ENCODE measurements at places on chromosomes 3 and 15.

GRCh38 chr15:90042356-90042755, 41.2 kb downstream of the ZNF710 start:
- no peak for DNase-seq

DNA sequence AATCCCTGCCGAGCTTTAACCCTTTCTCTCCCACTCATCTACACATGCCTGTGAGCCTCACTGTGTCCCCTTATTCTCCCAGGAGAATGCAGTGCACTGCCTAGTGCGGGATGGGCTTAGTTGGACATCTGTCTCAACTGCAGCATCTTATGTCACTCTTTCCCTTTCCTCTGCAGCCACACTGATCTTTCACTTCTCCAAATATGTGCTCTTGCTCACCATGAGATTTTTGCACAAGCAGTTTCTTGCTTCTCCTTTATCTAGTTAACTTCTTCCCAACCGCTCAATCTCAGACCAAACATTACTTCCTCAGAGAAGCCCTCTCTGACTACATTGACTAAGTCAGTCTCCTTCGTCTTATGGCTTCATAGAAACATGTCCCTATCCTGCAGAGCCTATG, 292.3 kb downstream of the KBTBD8 start:
- DNase-seq, result no peak

DNA sequence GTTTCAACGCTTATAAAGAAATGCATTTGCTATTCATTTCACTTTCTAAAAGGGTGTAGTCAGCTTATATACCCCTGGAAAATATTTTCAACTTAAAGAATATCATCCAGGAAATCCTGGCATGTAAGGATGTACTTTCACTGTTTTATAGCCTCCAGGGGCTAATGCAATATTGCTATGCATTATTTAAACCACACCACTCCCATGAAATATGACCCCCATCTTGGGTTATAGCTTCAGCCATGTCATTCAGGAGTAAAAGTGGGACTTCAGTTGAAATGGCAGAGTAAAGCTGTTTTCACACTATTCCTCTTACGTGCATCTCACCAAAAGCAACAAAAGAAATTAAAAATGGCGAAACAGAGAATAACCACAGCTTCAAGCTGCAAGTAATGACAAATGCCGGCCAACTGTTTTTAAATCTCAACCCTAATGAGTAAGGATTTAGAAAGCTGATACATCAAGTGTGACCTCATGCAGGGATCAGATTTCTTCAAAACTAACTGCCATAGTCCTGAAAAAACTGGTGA, 84.5 kb downstream of the COL6A6 start:
- no peak for DNase-seq

DNA sequence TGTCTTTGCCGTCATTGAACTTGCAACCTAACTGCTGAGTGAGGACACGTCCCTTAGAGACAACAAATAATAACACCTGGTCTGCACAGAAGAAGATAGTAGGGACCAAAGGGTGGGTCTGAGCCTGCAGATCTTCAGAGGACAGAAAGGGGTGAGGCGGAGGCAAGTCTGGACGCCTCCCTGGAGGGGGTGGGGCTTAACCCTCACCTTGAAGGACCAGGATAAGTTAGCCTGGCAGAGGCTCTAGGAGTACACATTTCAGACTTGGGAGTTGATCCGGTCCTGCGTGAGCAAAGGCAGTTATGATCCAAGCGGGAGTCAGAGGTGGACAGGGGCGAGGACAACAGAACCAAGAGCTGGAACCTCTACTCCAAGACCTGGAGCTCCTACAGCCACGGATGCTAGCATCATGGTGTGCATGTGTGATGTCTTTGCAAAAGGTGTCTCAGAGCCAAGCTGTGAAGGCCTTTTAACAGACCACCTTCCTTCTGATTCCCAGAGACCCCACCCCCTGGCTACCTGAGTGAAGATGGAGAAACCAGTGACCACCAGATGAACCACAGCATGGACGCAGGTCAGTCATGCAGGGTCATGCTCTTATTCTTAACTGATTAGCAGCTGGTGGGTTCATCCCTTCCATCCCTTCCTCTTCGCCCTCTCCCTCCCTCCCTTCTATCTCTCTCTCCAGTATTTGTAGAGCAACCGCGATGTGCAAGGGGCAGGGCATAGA, 88.0 kb downstream of the AAGAB start:
- DNase-seq, result no peak

DNA sequence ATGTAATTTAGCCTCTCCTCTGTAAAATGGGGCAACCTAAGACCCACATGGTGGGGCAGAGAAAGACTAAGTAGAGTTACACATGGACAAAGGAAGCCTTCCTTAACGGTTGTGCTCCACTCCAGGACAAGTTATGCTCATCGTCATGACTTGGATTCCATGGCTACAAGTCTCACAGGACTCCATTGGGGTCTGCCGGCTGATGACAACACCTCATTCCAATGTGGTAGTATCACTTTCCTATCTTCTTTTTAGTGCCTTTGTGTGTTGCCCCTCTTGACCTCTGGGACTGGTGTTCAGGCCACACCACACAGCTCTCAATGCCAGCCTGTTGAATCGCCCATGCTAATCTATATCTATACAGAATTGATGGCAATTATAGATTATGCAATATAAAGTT, 181.3 kb upstream of the WNT5A start:
- peak; percentile 75 for DNase-seq

GRCh38 chr15:35560870-35561269, 14.9 kb upstream of the DPH6 start:
- DNase-seq, result no peak

- DNase-seq, result no peak
Observed at GRCh38 chr3:59843821-59844220, 794.0 kb upstream of the CFAP20DC start.

DNA sequence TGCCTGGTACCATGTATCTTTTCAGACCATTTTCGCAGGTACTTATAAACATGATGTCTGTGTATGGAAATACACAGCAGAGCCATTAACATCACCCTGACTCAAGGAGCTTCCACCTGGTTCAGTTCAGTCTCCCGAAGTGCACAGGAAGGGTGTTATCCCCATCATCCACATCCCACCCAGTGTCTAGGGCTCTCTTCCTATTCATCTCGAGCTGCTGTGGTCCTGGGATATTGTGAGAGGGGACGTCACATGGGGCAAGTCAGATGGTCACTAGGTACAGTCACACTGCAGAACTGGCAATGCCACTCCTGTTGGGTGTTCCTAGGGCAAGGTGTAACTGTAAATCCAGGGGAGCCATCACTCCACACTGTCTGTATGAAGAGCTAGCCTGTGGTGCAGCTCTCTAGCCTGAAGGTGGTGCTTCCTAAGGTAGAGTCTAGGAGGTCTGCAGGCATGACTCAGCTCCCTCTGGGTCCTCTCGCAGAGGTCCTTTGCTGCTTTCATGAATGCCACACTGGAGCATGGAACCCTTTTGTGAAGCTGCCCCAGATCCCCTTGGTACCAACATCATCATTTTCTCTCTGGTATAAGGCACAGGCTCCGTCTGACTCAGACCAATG, 13.9 kb downstream of the ISLR2 start:
- DNase-seq, result peak; percentile 38

- DNase-seq, result no peak
Observed at GRCh38 chr3:8981296-8981695, 18.0 kb upstream of the RAD18 start.

DNA sequence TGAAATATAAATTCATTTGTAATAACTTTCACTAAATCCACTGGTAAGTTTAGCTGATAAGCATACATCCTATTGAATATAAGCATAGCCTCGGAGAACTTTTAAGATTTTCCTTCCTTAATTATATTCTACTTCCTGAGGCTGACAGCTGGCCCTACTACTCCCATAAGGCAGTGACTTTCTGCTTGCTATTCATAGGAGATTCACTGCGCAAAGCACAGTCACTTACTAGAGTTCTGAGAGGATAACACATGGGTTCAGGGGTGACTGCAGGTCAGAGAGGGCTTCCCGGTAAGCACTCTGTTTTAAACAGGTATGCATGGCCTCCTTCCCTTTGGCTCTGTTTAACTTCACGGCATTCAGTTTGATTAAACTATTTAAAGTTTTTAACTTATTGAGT, 75.8 kb downstream of the FAIM start:
- no peak for DNase-seq

DNA sequence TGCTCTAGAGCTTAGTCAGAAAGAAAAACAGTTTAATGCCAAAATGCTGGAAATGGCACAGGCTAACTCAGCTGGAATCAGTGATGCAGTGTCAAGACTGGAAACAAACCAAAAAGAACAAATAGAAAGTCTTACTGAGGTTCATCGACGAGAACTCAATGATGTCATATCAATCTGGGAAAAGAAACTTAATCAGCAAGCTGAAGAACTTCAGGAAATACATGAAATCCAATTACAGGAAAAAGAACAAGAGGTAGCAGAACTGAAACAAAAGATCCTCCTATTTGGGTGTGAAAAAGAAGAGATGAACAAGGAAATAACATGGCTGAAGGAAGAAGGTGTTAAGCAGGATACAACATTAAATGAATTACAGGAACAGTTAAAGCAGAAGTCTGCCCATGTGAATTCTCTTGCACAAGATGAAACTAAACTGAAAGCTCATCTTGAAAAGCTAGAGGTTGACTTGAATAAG, 150.5 kb upstream of the LRRFIP2 start:
- DNase-seq, result no peak

GRCh38 chr3:135018149-135018923, 223.3 kb downstream of the EPHB1 start:
- DNase-seq, result no peak

DNA sequence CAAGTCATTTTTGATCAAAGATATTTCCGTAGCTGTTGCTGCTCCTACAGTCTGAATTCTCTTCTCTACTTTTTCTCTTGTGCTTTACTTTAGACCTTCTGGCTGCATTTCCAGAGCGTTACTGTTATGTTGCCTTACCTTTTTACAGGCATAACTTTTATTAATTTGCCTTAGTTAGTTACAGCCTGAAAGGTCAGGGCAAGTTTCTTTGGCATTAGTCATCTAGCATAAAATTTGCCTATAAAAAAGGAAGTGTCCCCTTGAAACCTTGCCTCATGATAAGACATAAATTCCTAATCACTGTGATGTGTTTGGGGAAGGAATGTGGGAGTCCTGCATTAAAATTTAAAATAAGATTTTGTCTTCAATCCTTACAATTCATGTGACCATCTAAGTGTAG, 618.5 kb downstream of the NR2F2 start:
- no peak for DNase-seq

DNA sequence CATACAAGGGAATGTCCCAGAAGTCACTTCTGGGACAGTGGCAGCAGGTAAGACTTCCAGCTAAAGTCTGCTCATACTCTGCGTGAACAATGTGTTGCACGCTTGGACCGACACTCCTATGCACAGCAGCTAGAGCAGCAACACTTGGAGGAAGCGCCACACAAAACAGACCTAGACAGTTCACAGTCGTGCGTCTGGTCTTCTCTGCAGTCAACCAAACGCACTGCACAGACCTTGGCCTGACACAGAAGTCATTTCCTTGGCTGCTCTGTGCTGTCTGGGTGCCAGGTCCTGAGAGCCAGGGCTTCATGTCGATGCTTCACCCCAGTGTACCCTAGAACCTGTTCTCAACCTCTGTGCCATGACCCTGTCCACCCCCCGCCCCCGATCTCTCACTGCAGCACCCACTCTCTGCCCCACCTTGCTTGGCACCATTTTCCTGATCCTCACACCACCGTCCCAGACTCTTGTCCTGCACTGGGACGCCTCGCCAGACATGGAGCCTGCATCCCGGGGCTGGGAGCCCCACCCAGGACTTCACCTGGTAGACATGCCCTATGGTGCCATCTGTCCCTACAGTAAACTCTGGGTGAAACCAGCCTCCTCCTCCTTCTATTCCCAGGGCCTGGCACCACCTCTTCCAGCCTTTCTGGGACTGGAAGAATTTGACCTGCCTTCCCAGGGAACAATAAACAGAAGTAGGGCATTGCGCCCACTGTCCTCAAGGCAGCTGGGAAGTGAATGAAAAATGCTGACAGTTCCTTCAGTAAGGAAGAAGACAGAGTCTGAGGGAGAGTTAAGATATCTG, 3.1 kb downstream of the ATP10A start:
- no peak for DNase-seq

Measured in RCC 7860 (cell line).